Cortex of kidney (tissue), 1 donor: ENCODE measurements at places on chromosomes 3 and 15.

DNA sequence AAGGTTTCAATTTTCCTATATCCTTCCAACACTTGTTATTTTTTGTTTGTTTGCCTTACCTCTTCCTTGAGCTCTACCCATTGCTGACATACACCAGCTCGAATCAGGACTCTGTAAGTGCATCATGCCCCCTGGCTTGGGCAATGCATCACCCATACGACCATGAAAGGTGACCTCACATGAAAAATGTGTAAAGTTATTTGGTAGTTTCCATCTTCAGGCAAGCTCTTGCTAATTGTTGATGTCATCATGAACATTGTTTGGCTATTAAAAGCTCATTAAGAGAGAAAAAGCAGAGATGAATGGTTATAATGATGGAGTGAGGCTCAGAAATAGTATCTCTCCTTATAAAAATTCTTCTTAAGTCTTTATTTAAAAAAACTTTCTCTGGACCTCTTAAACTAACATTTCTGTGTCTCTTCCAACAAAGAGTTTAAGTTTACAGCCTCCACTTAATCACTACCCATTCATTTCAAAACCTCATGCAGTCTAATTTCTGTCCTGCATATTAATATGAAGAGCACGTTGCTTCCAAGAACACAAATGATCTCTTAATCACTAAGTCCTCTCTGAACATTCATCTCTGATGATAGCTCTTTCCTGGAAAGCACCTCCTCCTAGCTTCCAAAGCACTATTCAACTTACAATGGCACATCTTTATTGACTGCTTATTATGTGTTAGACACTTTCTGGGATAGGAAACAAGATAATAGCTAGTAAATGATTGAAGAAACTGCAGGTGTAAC, 236.3 kb downstream of the NFKBIZ start:
- DNase-seq: no peak

- no peak for DNase-seq
Measured at GRCh38 chr3:8647137-8647985, 2.8 kb upstream of the SSUH2 start.

DNA sequence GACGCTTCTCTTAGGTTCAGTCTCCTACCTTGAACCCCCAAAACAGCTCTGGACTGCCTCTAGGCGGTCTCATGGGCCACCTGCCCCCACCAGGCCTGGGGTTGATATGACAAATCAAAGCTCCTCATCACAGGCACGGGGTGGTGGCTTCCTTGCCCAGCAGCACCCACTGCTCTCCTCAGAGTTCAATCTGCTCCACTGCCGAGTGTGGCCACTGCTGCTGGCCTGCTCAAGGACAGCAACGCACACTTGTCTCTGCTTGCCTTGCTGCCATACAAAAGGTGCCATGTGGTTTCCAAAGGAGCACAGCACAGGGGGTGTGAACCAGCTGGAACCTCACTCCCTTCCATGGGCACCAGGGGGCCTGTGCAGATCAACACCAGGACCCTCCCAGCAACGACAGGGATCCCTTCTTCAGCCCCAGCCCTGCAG, 10.2 kb downstream of the KBTBD13 start:
- DNase-seq: no peak

DNA sequence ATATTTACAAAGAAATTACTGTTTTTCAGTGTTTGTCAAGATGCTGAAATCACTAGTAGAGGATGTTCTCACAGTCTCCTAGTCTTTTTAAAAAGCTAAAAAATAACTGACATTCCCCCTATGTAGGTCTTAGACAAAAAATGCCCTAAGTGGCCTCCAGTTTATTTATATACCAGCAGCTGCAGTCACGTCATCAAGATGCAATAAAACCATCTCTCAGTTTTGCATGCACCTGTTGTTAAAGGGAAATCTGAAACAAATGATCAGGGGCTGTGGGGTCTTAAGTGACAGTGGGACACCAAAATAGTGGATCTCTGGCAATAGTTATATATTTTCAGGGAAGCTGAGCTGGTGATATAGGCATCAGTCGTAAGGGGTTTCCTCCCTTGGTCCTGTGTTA, 146.5 kb upstream of the ARPP21 start:
- DNase-seq: no peak

GRCh38 chr15:88242586-88243555, 13.7 kb downstream of the NTRK3 start:
- no peak for DNase-seq

GRCh38 chr15:39672184-39672583, 91.3 kb downstream of the THBS1 start:
- no peak for DNase-seq

GRCh38 chr15:22839046-22839695, 705 bp downstream of the NIPA2 start:
- no peak for DNase-seq

GRCh38 chr3:122324871-122325323, at the start of gene CSTA:
Gene CSTA (plus strand): TSS chr3:122325248. CDS start chr3:122325293, 45 bp downstream.
- no peak for DNase-seq

- no peak for DNase-seq
Measured at GRCh38 chr15:62208367-62208766, 43.3 kb upstream of the C2CD4B start.

GRCh38 chr15:45635191-45635638, 386 bp downstream of the SQOR start:
- no peak for DNase-seq

GRCh38 chr3:117102426-117102825, 392.8 kb downstream of the TUSC7 start:
- no peak for DNase-seq
